ENCODE measurements at places on chromosomes 4 and X.

DNA sequence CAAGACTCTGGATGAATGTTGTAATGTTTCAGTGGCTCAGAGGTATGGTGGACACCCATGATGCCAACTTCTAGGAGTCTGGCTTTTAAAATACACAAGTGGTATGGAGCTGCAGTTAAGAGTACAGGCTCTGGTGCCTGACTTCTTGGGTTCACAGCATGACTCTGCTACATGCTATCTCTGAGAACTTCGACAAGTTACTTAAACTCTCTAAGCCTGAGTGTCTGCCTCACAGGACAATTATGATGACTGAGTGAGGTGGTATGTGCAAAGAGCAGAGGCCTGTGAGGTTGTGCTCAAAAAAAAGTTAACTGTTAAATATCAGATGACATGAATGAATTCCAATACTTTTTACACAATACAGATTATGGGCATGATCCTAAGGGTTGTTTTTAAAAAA, 90.9 kb upstream of the SRD5A3 start:
- no peak for DNase-seq

DNA sequence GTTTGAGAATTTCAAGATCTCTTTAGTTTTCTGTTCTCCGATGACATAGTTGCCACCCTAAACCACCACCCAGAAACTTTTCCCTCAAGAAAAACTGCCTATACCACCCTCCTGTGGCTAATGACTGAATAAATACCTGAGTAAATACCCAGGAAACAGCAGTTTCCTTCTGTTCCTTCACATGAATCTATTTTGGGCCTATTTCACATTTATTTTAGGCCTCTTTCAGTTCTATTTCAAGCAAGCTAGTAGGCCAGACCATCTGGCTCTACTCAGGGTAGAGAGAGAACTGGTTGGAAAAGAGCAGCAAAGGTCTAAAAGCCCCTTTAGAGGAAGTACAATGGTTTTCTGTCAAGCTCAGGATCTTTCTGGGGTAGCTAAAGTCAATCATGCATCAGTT, 23.4 kb downstream of the ARHGEF9 start:
- no peak for DNase-seq

- DNase-seq: peak; percentile 44
Measured at GRCh38 chrX:100895365-100896075, 21.4 kb upstream of the NOX1 start.

GRCh38 chrX:10045327-10046000, 78.3 kb downstream of the CLDN34 start:
- DNase-seq: no peak

DNA sequence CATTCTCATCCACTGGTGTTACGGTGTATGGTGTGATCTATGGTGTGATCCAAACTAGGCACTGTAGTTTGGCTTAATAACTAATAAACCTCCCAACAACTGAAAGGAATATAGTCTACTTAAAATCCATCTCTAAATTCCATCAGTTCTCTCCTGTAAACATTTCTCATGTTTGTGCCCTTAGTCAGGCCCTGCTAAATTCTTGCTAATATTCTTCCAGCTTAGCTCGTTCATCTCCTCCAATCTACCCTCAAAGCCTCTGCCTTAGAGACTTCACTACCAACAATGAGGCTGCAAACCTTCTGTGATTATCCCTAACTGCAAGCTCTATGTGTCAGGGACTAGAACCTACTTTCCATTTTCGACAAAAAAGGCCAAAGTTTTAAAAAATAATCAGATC, 28.1 kb downstream of the ZAR1 start:
- no peak for DNase-seq

GRCh38 chrX:150569155-150569477, 695 bp downstream of the MTM1 start:
- no peak for DNase-seq

GRCh38 chr4:117164338-117164737, 79.0 kb upstream of the TRAM1L1 start:
- DNase-seq: no peak

GRCh38 chrX:9333873-9334560, 130.8 kb upstream of the TBL1X start:
- DNase-seq: no peak

DNA sequence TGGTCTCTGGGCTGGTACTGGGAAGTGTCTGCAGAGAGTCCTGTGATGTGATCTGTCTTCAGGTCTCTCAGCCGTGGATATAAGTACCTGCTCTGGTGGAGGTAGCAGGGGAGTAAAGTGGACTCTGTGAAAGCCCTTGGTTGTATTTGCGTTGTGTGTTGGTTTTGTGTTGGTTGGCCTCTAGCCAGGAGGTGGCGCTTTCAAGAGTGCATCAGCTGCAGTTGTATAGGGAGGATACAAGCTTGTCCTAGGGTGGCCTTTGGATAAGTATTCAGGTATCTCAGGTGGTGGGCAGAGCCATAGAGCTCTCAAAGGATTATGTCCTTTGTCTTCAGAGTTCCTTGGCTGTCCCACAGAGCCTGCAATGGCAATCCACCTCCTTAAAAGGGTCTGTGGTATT, 111.6 kb downstream of the MAGEB17 start:
- no peak for DNase-seq

GRCh38 chrX:71256051-71256450, 2.1 kb upstream of the ZMYM3 start:
- DNase-seq: no peak

Measured in ecto neural progenitor cell (in vitro differentiated cells).